ENCODE measurements at places on chromosomes 16 and 17.

DNA sequence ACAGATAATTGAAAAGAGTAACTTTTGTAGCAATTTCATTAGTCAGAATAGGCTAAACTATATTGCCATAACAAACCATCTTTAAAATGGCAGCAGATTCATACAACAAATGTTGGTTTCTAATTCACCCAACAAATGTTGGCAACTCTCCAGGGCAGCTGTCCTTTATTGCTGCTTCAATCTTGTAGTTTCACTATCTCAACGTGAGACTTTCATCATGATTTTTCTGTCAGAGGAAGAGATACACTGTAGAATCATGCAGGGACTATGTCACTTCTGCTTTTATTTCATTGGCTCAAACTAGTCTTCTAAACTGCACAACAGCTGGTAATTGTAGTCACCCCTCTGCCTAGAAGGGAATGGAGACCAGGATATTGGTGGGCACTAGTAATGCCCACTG, 174.2 kb downstream of the TANC2 start:
- no peak for DNase-seq

DNA sequence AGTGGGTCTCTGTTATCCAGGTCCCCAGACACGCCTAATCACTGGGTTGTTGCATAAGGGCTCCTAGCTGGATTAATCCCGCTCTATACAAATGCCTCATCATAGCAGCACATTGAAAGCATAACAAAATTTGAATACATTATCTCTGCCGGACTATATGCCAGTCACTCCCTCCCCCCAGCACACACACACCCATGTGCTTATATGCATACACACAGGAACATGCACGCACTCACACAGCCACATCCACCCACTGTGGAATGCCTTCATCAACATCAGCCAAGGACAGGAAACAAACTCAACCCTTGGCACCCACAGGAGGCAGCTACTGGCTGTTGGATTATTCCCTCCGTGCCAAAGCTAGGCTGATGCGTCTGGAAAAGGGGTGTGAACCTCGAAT, 3.5 kb upstream of the CDH13 start:
- no peak for DNase-seq

DNA sequence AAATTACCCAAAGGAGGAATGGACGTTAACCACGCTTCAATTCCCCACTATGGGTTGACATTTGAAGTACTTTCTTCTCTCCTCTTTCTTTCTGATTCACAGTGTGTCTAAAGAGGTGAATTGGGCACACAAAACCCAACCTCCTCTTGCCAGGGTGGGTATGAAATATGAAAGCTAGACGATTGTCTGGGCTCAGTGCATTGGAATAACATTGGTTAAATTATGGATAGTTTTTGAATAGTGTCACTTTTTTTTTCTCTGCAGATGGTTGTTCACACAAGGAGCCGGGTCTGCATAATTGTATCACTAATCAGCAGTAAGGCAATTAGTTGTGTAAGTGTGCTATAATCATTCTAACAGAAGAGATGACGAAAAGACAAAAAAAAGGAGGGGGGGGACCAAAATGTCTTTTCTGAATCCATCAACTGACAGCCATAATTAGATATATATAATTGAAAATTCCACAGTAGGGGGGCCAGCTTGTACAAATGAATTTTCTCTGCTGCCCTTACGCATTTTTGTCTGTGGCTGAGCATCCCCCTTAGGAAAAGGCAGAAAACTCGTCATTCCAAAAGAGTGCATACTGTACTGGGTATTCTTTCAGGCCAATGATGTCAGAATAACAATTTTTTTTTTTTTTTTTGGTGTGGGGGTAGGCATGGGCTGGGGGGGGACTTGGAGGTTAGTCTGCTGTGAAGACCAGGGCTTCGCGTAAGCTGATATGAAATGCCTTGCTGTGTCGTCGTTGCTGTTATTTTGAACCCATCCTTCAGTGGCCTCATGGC, 307.5 kb upstream of the SALL1 start:
- no peak for DNase-seq

GRCh38 chr16:74729783-74730683, 29.4 kb upstream of the MLKL start:
- DNase-seq, result no peak

GRCh38 chr16:26129997-26130396, 438.2 kb downstream of the HS3ST4 start:
- DNase-seq, result no peak

- DNase-seq, result peak; percentile 82
Measured at GRCh38 chr17:42561897-42562387, at the start of gene COASY. Gene COASY (plus strand): TSS chr17:42562148. CDS start chr17:42562623, 475 bp downstream.

DNA sequence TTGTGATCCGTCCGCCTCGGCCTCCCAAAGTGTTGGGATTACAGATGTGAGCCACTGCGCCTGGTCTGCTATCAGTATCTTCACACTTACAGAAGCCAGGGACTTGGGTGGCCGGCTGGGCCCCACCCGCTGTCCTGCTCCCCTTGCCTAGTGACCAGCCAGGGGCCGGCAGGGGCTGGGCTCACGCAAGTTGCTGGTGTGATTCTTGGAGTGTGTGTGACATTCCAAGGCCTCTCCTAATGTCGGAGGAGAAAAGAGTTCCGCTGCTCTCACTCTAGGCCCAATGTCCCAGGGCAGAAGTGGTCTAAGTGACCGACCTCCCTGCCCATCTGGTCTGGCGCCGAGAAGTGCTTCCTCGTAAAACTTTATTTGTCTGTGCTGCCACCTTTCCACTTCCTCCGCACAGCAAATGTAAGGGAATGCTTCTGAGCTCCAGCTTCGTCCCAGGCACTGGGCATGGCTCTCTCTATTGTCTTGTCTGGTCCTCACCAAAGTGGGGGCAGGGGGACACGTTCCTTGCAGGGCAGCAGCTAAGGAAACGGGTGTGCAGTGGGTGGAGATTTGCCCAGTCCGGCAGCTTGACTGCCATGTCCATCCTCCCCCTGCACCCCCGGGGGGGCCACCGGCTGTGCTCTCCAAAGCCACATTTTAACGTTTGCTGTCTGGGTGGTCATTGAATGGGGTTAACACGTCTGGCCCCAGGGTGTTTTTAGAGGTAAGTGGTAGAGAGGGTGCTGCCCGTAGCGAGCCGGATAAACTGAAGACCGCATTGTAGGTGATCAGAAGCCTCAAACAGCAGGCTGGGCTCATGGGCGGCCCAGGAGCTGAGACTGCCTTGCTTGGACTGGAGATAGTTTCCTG, 7.8 kb upstream of the GSE1 start:
- DNase-seq, result no peak

DNA sequence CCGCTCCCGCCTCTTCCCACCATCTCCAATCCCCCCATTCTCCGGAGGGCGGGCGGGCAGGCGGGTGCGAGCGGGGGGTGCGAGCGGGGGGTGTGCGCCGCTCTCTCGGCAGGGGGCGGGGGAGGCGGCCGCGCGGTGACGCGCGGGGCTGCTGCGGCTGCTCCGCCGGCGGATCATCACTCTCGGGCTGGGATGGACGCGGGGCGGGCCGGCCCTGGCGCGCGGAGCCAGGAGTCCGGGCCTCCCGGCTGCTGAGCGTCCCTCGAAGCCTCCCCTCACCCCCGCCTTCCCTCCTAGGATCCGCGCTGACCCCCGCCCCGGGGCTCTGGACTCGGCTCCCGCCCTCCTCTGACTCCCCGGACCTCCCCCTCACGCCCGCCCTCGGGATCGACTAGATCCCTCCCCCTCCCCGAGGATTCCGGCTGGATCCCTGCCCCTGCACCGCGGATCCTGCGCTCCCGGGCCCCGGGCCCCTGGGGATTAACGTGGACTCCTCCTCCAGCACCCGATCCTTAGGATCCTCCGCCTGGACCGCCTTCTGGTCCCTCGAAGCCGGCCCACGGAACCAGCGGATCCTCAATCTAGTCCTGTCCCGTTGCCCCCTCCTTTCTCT, 946 bp upstream of the TMEM256 start:
- no peak for DNase-seq

DNA sequence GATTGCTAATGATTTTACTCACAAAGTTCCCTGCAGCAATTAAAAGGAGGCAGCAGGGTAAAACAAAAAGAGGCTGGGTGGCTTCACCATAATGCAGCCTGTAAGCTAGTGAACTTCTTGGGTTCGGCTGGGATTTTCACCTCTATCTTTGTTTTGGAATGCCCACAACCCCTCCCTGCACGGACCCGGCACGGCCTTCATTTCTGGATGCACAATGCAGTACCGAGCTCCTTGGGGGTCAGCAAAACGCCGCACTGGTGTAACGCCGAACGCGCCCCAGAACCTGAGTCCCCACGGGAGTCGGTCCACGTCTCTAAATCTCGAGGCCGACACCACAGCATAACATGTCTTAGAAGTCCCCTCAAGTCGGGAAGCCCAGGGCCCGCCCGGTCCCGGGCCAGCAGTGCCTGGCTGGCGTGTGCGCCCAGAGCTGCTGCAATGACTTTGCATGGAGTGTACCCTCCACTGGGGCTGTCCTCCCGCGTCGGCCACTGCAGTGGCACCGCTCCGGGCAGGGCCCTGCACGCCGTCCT, 759 bp downstream of the UBE2O start:
- DNase-seq, result no peak

DNA sequence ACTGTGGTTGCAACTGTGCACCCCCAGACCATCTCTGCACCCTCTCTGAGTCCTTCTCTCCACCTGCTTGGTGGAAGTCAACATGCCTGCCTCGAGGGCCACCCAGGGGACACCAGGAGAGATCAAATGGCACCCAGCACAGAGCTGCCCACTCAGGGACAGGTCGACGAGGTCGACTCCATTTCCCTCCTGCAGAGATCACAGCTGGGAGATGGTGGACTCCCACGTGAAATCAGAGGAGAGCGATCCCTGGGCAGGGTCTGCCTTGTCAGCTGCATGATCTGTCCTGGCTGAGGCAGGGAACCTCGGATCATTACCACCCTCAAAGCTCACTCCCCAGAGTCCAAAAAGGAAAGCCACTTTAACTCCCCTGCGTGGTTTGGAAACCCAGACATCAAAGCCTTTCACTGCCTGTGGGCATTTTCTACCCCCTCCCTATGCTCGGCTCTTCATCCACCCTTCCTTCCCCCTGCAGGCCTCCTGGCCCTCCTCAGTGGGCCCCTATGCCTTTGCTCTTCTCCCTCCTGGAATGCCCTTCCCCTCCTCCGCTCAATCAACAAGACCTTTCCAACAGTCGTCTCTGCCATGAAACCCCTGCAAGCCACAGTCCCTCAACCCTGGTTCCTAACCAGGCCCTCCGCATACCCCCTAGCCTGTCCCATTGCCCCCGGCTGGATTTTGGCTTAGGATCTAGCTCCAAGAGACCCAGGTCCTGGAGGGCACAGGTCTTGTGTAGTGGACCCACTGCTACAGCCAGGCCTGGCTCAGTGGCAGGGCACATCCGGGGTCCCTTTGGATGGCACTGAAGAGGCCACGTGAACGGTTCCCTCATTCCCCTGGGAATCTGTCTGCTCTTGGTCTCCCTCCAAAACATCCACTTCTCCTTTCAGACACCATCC, 103.8 kb upstream of the RPL38 start:
- DNase-seq, result no peak

- no peak for DNase-seq
Measured at GRCh38 chr16:2022723-2023091, 3.1 kb downstream of the NPW start.

- DNase-seq, result no peak
Measured at GRCh38 chr17:9890124-9890523, 14.9 kb downstream of the RCVRN start.

GRCh38 chr16:82391690-82392089, 221.7 kb upstream of the MPHOSPH6 start:
- DNase-seq, result no peak

DNA sequence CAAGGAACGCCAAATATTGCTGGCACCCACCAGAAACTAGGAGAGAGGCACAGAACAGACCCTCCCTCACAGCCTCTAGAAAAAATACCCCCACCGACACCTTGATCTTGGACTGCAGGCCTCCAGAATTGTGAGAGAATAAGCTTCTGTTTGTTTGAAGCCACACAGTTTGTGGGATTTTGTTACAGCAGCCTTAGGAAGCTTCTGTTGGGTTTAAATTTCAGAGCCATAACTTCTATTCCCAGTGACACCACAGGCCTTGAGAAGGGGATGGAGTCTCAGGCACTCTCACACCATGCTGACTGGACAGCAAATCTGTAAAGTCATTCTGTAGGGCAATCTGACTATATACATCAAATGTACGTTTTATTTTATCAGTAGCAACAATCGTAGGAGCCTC, 38.6 kb downstream of the RNF112 start:
- no peak for DNase-seq

DNA sequence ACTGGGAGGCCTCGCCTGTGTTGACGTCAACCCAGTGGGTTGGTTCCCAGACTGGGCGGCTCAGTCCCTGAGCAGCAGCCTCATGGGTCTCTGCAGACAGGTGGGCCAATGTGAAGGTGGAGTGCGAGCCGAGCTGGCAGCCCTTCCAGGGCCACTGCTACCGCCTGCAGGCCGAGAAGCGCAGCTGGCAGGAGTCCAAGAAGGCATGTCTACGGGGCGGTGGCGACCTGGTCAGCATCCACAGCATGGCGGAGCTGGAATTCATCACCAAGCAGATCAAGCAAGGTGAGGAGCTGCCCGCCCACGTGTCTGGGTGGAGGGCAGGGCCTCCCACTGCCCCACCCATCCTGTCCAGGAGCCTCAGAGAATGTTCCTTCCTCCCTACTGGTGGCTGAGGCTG, 44.1 kb downstream of the MRC2 start:
- DNase-seq, result no peak

DNA sequence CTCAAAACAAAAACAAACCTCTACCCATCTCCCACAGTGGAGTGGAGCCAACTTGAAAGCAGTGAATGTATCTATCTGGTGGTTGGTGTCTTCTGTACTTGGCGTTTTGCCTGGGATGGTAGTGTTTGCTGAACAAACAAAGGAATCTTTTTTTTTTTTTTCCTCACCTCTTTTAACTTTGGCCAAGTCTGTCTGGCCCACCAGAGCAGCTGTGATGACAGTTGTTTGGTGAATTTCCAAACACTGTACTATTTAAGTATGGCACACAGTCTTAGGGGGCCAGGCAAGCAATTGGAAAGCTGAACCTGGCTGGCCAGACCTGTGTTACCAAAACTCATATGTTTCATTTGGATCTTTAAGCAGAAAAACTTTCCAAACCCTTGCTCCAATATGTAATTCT, 101.8 kb upstream of the CDH13 start:
- no peak for DNase-seq

DNA sequence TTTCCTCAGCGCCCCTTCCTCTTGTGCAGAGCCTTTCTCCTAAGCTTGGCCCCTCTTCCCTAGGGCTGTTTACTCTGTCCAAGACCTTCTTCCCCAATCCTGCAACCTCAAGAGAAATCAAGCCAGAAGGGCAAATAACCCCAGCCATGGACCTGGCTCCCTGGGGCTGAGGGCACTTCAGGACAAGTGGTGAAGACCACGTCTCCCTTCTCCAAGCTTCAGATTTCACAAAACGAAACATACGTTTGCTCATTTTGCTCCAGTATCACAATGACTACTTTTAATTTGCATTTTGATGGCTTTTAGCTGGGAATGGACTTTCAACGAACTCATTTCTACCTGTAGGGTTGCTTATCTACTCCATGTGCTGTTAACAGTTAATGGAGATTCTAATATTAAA, 139.8 kb upstream of the CACNG5 start:
- no peak for DNase-seq

DNA sequence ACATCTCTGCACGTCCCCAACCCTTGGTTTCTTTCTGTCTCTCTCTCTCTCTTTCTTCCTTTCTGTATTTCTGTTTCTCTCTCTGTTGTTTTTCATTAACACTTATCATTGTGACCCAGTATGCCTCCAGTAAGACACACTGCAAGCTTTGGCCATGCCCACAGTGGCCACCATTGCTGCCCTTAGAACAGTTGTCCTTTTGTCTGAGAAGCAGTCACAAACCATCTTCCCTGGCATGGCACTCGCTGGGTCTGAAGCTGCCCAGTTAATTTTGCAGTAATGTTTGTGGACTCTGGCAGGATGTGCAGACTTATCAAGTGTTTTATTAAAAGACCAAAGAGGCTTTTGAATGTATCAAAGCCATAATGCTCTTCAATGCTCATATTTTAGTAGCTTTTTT, 146.9 kb downstream of the MSI2 start:
- no peak for DNase-seq

All from GM04503 (cell line).